Calu3 (cell line): ENCODE measurements at places on chromosomes 16 and 17.

DNA sequence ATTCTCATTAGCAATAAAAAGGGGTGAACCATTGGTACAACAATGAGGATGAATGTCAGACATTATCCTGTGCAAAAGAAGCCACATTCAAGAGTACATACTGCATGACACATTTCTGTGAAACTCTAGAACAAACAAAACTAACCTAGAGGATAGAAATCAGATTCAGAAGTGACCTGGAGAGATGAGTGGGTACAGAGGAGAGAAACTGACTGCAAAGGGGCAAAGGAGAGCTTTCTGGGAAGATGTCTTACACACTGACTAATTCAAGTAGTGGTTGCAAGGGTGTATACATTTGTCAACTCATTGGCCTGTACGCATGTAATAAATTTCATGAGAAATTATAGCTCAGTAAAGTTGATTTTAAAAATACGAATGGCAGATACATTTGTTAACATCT is 115.6 kb downstream of the GAS7 start:
- DNase-seq, result no peak

- no peak for DNase-seq
These were observed 9.5 kb downstream of the XPO6 start for GRCh38 chr16:28202147-28202746.

DNA sequence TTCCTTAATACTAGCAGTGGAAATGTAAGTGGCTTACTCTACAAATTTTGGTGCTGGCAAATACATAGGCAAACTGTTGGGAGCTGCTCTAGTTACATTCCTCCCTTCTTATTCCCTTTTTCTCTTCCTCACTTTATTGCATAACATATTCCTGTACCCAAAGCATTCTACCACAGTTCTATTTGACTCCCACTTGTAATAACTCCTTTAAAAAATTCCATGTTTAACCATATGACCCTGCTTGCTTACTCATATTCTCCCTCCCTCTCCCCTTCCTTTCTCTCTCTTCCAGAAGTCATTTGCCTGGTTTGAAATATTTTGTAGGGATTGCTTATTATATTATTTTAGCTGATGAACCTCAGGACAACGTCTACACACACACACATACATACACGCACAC is 22.7 kb downstream of the NQO1 start:
- DNase-seq, result no peak

DNA sequence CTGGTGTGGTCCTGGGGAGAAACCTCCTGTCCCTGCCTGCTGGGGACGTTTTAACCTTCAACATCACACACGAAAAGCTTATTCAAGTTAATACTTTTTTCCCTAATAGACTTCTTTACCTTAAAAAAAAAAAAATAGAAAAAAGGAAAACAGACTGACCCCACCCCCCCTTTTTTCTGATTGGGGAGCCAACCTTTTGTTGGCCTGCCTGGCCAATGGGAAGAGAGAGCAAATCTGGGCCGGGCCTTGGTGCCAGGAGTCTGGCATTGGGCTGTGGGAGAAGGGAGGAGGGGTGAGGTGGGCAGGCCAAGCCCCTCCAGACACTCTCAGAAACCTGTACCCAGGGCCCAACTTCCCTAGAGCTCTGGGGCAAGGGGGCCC is 3.0 kb downstream of the CBX8 start:
- DNase-seq, result no peak

DNA sequence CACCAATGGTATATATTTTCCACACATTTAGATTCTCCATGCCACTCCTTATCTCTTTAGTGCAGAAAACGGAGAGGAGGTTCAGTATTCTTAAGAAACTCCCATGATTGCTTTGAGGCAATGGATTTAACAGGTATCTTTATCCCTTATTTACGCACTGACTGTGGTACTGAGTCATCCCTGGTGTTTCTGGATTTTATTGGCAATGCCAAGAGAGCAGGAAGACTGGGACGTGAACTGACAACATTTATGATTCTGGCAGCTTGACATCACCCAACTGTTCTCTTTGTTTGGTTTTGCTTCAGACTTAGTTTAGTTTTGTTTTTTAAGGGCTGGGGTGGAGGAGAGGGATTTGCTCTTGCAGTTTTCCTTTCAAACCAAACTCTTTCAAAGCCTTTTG is 131.4 kb downstream of the WWOX start:
- DNase-seq, result no peak

- DNase-seq, result no peak
These were observed 1.9 kb upstream of the NAT9 start for GRCh38 chr17:74777901-74778515.

DNA sequence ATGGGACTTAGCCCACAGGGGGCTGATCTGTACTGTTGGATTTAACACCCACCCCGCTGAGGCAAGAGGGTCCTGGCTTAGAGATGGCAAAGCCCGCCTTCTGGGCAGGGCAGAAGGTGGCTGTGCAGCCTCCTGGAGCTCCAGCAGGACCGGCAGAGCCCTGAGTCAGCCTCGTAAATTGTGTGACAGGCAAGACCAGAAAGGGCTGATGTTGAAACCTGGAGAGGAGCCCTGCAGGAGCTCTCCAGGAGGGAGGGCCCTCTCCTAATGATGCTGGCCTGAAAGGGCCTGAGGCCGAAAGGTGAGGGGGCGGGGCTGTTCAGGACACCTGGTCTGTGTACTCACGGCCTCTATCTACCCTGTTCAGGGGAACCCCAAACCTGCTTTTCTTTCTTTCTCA is 22.5 kb upstream of the MYO15B start:
- no peak for DNase-seq

DNA sequence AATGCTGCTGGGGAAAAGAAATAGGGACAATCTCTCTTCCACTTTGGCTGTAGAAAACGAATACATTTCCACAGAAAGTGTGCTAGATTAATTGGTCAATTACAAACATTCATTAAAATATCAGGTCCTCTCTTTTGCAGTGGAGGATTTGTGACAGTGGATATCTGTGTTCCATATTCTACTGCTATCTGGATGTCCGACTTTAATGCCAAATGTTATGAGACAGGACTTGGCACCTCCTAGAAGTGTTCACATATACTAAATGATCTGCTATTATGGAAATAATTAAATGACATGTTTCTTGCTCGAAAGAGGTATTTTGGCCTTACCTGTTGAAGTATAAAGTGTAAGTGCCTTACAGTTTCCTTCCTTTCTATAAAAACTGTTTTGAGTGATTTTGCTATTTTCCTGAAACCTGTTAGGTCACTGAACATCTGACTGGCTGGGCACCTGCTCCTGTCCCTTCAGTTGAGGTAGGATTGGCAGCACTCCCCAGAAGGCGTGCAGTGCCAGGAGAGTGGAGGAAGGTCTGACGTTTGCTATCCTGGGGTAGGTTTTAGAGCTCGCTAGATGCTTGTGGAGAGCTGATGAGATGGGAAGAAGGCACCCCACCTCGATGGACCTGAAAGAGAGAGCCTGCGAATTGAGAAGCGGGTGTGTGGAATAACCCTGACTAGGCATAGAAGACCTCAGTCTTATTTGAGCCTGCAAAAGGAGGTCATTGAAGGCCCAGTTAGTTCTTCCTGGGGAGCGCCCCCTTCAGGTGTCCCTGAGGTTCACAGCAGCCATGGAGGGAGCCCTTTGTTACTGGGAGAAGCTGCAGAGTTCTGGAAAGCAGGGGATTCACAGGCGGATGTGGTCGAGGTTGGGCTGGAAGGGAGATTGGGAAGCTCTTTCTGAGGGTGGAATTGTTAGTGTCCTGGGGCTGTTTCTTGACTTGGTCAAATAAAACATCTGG is 159.4 kb upstream of the ZNF267 start:
- no peak for DNase-seq
